ENCODE measurements at places on chromosomes 7 and 10.

DNA sequence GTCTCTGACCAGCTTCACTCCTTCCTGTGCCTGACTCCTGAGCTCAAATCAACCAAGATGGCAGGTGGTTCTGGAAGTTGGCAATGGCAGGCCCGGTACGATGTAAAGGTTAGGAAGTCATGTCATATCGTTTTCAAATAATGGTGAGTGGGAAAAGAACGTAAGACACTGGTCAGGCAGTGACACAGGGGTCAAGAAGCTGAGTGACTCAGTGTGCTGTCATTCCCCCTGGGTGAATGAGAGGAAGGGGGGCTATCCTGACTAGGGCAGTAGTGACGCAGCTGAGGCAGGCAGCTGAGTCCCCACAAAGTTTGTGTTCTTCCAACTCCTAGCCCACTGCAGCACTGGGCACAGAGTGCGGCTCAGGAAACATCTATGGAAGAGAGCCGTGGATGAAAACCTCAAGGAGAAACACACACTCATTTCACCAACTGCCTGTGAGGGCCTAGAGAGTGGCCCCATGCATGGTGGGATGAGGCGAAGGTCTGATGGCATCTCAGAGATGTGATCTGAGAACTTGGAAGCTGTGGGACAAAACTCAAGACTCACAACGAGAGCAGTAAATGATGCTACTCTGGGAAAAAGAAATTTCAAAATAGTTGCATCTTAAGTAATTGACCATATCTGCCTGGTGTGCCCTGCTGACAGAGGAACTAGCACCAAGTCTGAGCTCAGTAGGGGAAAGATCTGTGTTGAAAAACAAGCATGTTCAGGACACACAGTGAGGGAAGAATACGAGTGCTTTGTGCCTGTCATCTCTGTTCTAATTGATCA lies 23.2 kb downstream of the CREB3L2 start:
- no peak for DNase-seq

DNA sequence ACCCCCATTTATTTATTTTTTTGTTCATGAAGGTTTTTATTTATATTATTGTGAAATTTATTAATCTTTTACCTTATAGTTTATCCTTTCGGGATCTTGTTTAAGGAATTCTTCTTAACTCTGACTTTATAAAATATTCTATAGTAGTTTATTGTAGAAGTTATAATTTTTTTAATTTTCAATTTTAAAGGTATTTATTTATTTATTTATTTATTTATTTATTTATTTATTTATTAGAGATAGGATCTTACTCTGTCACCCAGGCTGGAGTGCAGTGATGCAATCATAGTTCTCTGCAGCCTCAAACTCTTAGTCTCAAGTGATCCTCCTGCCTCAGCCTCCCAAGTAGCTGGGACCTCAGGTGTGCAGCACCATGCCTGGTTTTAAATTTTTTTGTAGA lies 56.0 kb downstream of the NRF1 start:
- no peak for DNase-seq

DNA sequence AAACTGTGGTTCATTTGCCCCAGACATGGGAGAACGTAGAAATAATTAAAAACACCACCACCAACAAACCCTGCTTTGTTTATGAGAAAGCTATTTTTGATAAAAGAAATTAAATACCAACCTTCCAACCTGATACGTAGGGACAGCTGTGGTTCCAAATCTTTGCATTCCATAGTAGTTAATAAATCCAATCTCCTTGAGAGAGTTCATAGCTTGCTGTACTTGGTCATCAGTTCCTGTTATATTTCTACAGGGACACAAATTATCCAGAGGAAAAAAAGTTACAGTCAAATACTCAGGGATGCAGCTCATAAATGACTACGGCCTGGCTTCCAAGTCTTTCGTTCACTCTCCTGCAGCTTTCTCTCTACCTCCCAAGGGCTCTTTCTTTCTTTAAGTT lies 41.1 kb downstream of the PUS7 start:
- DNase-seq, result no peak

DNA sequence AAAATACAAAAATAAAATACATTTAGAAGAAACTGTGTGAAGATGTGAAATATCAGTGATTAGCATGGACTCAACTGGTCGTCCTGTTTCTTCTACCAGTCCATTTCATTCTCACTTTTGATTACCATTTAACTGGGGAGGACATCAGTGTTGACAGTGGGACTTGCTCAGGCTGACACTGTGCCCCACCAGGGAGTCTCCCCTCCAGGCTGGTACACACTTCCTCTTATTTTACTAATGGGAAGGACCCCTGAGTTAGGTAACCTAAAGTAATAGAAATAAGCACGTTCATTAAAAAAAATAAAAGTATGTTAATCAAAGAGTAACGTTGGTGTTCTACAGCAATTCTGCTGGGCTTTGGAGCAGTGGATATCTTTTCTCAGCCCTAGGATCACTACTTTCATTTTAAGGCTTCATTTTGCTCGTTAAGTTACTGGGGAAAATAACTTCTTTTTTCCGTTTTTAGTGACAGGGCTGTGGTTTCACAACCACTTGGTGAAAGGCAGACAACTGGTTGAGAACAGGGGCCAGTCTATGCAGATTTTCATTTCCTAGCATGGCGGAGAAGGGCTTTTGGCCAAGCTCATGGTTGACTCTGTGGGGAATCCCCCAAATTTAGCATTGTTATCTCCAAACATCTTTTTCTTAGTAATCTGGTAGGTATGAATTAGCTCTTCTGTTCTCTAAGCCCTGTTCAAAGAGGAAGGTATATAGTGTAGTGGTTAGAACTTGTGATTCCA lies 2.1 kb downstream of the SNX10 start:
- DNase-seq, result no peak

All from NCI-H2081 treated with DMSO at 0.1 percent for 48 hours (cell line).